ENCODE measurements at places on chromosomes 2 and 18. TPM values are rescaled to one million over a fixed set of nuclear protein-coding genes. Genes with fewer than 3 reads are reported as not detected.
A peak's percentile ranks its signal among the peaks of the same experiment; 100 is the strongest.

CYP26B1 gene
- total RNA-seq: 0.45 TPM

RALBP1 gene
- total RNA-seq: 15.2 TPM

NEUROD1 gene
- 0.92 TPM for total RNA-seq

ARMC9 gene
- 80.5 TPM for total RNA-seq

DNA sequence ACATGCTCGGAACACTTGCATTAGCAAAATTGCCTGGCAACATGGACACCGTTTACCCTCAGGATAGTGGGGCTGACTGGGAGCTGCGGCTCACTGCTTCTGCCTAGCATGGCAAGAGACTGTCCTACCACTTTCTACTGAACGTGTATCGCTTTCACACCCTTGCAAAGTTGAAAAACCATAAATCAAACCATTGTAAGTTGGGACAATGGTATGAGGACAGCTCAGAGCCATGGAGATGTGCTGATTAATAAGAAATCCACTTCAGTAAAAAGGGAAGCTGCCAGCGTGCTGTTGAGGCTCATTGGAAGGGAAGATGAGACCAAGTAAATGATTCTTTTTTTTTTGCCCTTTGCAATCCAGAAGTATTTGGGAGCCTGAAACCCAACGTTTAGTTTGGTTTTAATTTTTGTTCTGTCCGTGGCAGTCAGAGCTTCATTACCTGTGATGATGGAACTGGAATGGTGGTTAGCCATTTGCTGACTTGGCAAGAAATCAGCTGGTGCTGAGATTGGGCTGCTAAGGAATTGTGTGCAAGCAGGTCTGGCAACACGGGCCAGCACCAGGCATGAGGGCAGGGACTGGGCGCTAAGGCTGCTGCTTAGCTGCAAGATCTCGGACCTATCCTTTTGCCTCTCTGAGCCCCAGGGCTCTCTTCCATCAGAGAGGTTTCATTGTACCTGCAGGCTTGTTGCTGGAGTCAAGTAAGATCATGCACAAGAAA, 75.5 kb upstream of the HS6ST1 start:
- peak; percentile 37 for DNase-seq

DNA sequence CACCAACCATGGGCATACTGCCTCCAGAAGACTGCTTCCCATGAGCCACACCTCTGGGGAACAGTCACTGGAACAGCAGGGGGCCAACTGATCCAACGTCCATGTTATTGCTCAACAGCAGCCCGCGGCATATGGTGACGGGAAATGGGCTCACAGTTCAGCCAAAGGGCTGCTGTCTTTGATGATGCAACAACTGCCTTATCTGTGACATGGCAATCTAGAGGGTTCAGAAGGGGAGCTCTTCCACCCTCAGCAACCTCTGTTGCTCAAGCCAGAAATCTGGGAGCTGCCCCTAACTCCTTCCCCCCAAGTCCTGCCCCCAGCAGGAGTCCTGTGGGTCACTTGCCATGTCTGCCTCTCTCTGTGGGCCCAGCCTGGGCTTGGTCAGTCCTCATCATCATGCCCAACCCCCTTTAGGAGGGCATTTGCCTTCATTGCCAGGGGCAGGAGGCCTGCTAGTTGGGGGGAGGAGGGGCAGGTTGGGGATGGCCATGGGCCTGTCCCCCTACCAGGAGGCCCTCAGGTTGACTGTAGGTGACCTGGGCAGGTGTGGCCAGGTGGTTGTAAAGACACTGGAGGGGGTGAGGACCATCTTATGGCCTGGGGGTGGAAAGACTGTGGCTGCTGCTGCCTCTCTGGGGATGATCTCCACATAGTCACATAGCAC, 212.9 kb downstream of the CYP26B1 start:
- DNase-seq: no peak

DNA sequence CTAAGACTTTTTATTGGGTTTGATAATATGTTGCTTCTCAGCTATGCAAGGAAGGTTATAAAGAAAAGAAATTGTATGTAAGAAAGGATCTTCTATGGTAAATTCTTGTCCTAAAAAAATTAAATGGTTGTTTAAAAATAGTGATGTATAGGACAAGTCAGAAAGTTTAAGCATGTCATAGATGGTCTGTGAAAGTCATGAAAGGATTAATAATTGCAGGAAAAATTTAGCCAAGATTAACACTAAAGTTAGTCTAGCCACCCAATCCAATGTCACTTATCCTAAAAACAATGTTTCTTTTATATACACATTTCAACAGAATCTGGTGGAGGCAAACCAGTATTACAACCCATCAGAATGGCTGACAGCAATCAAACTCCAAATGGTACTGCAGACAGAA, 1046.7 kb upstream of the SLC39A10 start:
- DNase-seq: no peak

GRCh38 chr18:14976736-14977430, 228.9 kb downstream of the ANKRD30B start:
- no peak for DNase-seq

DNA sequence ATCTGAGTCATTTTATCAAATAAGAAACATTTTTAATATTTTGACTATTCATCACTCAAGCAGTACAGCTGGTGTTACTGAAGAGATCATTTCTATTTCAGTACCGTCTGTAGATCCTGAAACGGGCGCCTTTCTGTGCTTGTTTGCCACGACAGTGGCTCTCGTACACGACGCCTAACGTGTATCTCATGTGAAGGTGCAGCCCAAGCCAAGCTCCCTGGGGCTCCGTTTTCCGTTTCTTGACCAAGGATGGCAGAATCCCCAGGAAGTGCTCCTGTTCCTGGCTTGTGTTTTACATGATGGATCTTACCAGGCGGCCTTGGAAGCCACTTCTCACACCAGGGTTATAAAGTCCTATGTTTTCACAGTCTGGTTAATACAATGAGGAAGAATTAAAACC, 320.6 kb downstream of the GBX2 start:
- DNase-seq: no peak

DNA sequence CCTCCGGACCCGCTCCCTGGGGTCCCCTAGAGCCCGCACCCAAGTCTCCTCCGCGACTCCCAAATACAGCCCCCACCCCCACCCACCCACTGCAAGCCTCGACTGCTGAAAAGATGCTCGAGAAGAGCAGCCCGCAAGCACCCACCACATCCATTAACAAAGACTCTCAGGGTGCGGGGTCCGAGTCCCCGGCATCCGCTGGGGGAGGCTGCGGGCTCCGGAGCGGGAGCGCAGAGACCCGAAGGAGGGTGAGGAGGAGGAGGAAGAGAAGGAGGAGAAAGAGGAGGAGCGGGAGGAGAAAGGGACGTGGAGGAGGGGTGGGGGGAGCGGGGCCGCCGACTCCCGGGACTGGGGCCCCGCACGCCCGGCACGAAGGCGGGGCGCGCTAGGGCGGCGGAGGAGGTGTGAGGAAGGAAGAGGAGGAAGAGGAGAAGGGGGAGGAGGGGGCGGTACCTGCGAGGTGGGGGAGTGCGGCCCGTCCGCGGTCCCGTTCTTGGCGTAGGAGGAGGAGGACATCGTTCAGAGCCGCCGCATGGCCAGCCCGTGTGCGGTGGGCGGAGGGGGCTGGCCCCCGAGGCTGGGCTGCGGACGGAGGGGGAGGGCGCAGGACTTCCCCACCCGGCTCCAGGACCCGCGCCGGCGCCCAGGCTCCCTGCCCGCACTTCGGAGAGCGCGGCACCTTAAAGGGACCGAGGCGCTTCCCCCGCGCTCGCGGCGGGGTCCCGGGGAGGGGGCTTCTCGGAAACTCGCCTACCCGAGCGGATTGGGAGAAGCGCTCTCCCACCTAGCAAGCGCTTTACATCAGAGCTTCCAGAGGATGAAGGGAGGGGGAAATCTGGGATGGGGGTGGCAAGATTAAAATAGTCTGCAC, at the start of gene CACNB4:
CACNB4 (minus strand) TSS at position 549 of the 871 bp plus-strand sequence.
- peak; percentile 74 for DNase-seq

DNA sequence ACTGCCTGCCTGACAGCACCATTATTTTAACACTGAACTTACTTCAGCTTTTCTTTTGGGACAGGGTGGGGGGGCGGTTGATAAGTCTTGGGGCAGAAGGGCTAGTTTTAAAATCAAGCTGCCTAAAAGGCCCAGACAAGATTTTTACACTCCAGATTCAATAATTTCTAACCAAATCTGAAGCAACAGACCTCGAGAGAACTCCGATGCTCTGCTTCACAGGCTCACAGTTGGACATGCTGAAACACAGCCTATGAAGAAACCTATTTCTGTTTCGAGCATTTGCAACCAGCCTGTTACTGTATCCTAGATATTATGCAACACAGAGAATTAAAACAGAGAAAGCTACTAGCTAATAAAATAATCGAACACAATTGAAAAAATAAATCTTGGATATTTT, 1.3 kb upstream of the MYT1L start:
- no peak for DNase-seq

DNA sequence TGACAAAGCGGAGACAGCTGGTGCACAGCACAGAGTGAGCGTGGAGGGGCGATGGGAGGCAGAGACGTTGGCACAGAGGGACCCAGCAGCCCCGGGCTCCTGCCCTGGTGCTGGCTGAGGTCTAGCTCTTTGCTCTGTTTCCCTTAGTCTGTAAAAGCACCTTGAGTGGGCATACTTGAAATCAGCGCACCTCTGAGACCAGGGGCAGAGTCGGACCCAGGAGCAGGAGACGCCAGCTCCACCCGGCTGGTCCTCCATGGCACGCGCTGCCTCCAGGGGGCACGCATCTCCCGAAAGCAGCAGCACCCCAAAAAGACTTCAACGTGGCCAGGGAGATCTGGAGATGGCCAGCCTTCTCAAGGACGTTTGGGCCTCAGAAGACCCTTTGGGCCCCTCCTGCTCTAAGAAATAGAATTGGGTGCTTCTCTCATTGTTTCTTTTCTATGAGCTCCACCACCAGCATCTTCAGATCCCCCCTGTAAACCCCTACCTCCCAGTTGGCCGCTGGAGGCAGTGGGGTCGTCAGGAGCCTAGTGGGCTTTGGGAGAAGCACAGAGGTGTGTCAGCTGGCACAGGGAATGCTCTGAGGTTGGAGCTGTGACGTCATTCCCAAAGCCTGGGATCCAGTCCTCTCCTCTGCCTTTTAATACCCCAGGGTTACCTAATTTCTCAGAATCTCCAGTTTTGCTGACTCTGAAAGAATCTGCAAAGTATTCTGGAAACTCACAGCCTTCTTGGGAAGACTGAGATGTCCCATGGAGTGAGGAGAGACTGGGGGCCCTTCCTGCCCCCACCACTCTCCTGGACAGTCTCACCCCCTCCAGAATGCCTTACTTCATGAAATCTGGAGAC, 58.9 kb downstream of the CIB4 start:
- DNase-seq: no peak
